NCI-H1417 treated with DMSO at 0.1 percent for 48 hours (cell line): ENCODE measurements at places on chromosomes 16 and 17.

- no peak for DNase-seq
These were observed 190.3 kb downstream of the RBFOX3 start for GRCh38 chr17:79420318-79421243.

DNA sequence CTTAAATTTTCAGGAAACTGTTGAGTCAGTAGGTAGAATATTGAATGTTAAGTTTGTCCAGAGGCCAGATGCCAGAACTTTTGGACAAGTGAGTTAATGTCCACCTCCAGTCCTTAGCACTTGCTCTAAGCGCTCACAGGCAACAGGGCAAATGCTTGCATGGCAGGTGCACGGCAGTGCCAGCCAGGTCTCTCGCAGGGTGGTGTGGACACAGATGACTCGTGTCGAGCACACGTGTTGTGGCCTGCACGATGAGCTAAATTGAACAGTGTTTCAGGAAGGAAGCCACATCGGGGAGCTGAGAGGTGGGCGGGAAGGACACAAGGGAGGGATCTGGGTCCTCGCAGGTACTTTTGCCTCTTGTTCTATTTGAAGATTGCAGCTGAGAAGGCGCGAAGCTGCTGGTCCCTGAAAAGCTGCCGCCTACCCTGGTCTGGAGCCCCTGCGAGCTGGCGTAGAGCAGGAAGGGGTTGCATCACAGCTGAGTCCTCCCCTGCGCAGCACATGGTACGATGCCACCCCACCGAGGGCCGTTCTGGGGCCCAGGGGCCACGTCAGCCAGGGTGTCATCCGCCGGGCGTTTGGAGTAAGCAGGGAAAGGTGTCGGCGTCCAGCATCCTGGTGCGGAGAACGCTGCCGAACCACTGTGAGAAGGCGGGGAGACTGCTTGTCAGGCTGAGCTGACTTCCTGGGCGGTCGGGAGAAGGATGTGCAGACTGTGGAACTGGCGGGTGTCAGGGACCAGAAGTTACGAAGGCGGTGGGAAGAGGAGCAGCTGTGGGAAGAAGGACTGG is 6.3 kb downstream of the RAB40C start:
- DNase-seq: no peak

- DNase-seq: no peak
These were observed 37.9 kb downstream of the KCNJ2 start for GRCh38 chr17:70207184-70207583.

DNA sequence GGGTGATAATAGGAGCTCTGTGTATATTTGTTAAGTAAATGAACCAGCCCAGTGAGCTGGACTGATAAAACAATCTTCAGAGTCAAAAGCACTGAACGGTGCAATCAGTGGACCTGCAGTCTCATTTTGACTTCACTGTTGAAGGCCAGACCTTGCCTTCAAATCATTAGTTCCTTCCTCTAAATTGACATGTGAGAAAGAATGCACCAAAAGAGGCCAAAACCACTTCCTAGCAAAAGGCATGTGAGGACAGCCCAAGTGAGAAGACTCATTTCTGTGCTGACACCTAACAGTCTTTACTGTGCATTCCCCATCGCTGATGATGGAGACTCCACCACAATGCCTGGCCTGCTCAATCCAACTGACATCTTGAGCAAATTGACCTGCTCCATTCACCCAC is 10.6 kb downstream of the GTF3C1 start:
- DNase-seq: no peak
